Hematopoietic multipotent progenitor cell treated with erythropoietin and hydrocortisone succinate and interleukin-3 and kit ligand, for 6 days (in vitro differentiated cells): ENCODE measurements at places on chromosomes 6 and 20.

- DNase-seq: no peak
These were observed 411.7 kb downstream of the UTRN start for GRCh38 chr6:144696610-144697368.

DNA sequence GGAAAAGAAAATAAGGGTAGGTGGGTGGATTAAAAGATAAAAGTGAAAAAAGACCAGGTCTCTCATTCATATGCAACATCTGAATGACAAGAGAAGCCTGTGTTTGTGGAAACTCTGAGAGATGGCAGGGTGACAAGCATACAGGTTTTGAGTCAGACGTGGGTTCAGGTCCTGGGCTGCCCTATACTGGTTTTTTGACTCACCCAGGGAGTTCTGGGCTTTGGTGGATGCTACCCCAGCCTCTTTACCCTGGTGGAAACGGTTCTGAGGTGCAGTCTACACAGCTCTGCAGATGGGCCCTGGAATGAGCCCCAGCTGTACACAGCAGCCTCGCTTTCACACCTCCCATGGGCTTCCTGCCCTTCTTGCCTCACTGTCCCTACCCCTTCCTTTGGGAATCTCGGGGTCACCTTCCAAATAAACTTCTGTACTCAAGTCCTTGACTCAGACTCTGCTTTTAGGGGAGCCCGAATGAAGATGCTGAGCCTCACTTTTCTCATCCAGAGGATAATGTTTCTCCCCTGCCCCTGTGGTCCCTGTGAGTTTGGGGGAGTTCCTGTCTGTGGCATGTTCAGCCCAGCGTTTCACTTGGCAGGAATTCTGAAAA lies 77.7 kb upstream of the CLDN20 start:
- no peak for DNase-seq

- DNase-seq: no peak
These were observed 384.7 kb upstream of the ID4 start for GRCh38 chr6:19452495-19452894.

DNA sequence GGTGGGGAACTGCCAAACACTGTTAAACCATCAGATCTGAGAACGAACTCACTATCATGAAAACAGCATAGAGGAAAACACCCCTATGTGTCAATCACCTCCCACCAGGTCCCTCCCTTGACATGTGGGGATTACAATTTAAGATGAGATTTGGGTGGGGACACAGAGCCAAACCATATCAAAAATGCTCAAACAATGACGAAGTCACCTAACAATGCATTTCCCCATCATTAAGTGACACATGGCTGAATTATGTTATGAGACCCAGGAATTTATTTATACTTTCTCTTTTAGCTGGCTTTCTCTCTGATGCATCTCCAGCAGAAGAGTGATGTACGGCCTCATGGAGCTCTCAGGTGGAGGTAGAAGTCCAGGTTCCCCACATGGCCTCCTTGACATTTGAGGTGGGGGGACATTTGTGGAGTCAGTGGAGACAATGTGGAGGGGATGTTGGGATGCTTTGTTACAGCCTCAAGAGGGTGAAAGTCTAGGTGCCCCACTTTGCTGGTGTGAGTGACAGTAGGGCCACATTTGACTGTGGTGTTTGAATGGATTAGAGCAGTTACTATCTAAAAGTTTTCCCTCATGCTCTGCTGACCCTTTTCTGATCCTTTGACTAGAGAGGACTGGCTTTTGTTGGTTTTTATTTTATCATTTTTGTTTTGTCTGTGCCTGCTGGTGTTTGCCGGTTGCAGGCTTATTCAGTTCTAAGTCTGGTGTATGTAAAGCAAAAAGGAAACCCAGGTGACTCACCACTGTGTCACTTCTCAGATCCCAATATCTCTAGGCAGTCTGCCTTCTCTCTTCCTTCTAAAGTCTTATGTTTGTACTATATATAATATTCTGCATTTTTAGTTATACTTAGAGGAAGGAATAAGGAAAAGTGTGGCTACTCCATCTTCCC lies 18.5 kb upstream of the DCBLD1 start:
- no peak for DNase-seq

DNA sequence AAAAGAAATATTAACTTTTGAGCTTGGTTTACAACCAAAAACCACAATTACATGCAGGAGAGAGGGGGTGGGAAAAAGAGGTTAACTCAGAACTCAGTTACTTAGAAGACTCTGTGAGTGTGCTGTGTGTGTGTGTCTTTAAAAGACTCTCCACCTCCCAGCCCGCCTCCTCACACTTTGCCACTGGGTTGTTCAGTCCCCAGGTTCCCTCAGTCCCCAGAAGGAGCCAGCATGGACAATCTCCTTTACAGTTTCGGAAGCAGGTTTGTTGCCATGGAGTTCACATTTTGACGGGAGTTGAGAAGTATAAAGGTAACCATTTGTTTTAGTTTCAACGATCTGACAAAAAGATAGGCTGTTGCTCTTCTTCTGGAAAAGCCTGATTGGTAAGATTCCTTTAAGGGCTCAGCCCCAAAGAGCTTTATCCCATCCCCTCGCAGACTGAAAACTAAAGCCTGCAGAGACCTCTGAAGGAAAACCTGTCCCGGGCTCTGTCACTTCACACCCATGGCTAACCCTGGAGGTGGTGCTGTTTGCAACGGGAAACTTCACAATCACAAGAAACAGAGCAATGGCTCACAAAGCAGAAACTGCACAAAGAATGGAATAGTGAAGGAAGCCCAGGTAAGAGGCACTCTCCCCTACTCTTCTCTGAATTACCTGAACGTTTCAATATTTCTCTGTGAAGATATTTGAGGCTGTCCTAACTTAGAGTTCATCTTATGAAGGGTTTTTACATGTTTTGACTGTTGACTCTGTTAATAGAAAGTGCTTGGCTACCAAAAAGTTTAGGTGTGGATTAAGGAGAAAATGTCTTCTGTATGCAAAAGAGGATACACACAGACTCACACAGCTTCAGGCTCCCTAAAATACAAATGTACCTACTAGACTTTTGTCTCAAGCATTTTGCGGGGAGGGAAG lies at the start of gene SPTLC3:
SPTLC3 (plus strand) TSS at position 212 of the 921 bp plus-strand sequence; CDS start at position 508, 296 bp downstream.
- DNase-seq: peak; percentile 24

- DNase-seq: no peak
These were observed 31.6 kb downstream of the SRC start for GRCh38 chr20:37377346-37378081.

- no peak for DNase-seq
These were observed 38.6 kb upstream of the BHLHE23 start for GRCh38 chr20:63045401-63045800.

GRCh38 chr6:73732845-73733675 lies 37.1 kb downstream of the CD109 start:
- peak; percentile 87 for DNase-seq

- peak; percentile 14 for DNase-seq
These were observed 254.0 kb downstream of the DLL1 start for GRCh38 chr6:170036916-170037315.

- no peak for DNase-seq
These were observed 24.5 kb downstream of the TSHZ2 start for GRCh38 chr20:52996658-52997057.

DNA sequence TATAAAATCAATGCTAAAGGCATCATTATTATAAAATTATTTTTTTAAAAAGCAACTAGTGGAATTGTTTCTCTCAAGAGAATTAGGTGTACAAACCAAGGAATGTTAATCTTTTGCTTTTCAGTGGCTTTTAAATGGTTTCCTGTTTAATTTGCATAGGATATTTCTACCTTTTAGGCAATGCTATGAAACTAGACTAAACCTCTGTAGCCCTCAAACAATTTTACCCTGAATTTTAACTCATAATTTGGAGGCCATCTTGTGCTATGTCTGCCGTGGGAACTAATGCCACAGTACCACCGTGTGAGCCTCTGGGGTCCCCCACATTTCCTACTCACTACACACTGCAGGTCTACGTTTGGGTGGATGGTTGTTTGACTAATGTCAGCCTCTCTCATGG lies 20.6 kb downstream of the PHACTR2 start:
- DNase-seq: no peak

GRCh38 chr6:78829407-78829806 lies 37.9 kb upstream of the IRAK1BP1 start:
- DNase-seq: no peak

DNA sequence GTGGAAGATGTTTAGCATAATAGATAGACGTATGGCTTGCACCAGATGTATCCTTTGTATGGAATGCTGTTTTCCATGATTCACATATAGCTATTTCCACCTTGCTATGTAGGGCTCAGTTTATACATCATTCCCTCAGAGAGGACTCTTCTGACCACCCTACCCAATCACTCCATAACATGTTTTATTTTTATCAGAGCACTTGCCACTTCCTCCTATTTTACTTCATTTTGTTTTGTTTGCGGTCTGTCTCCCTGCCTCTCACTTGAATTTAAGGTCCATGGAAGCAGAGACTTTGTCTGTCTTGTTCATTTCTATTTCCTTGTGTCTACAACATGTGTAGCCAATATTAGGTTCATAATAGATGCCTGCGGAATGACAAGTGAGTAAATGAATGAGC lies 266.9 kb upstream of the CITED2 start:
- DNase-seq: peak; percentile 66

- no peak for DNase-seq
These were observed 11.5 kb downstream of the BPI start for GRCh38 chr20:38315290-38315966.

- DNase-seq: no peak
These were observed 2.7 kb upstream of the LEMD2 start for GRCh38 chr6:33791620-33792019.

DNA sequence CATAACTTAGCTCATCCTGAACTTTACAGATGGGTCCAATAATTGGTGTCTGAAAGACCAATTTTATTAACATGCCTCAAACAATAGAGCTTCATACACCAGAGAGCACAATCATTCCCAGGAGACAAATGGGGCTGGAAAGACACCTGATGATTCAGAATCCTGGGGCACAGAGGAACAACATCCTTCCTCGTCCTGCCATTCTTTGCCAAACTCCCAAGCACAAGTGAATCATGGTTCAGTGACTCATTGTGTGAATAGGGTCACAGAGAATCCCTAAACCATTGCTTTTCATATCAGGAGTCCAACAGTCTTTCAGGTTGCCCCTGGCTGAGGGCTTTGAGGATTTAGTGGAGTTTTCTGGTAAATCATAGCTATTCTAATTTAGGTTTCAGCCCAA lies 266.4 kb upstream of the BMP2 start:
- no peak for DNase-seq

DNA sequence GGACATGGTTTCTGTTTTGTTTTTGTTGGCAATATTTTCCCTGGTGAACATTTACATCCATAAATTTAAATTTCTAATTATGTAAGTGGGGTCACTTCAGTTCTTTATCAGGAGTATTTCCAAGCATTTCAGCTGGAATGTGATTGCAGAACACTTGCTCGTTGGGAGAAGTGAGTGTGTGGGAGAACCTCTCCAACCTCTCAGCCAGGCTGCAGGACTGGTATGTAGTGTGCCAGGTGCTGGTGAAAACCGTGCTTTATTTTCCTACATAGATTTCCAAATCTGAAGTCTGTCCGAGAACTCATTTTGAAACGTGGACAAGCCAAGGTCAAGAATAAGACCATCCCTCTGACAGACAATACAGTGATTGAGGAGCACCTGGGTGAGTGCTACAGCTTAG lies 6.3 kb downstream of the RPL7L1 start:
- DNase-seq: no peak

DNA sequence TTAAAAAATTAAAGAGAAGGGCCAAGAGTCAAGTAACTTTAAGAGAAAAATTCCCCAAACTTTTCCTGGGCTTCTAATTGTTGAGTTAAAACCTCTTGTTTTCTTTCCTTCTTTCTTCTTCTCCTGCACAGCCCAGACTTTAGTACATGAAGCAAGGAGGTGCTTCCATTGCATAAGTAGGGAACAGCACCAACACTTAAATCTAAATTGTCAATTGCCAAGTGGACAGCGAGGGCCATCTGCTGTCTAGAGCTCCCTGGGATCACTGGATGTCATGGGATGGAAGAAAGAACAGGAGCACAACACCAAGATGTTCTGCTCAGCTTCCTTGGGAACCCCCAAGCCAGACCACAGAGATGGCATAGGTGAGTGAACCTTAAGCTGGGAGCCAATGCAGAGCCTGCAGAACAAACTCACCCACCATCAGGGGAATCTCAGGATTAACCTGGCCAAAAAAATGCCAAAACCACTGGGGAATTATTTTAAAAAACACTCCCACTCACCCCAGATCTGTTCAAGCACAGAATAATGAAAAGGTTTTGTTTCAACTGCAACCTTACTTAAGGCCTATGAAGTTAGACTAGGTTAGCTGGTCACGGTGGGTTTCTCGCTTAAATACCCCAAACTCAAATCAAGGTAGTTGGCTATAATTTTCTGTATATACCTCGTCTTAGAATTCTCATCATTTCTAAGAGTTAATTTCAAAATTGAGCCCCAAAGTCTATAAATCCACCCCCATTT lies 67.8 kb downstream of the TNFRSF21 start:
- no peak for DNase-seq

- no peak for DNase-seq
These were observed 847.8 kb downstream of the QKI start for GRCh38 chr6:164262348-164262747.

- no peak for DNase-seq
These were observed 81.3 kb upstream of the SPTLC3 start for GRCh38 chr20:12927489-12927888.

DNA sequence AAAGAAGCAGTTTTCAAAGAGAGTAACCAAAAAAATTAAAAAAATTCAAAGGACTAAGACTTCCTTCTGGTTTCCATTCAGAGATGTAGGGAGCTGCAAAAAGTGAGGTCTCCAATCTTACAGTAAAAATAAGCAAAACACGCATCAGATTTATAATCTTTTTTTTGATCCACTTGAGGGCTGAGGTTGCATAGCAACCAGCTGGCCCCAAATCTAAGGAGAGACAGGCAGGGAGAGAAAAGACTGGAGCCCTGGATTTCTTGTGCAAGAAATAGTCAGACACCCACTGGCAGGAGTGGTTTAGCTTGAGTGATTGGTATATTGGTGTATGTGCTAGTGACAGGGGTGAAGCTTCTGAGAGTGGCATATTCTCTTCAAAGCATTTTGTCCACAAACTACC lies 135.9 kb upstream of the FUT9 start:
- no peak for DNase-seq

DNA sequence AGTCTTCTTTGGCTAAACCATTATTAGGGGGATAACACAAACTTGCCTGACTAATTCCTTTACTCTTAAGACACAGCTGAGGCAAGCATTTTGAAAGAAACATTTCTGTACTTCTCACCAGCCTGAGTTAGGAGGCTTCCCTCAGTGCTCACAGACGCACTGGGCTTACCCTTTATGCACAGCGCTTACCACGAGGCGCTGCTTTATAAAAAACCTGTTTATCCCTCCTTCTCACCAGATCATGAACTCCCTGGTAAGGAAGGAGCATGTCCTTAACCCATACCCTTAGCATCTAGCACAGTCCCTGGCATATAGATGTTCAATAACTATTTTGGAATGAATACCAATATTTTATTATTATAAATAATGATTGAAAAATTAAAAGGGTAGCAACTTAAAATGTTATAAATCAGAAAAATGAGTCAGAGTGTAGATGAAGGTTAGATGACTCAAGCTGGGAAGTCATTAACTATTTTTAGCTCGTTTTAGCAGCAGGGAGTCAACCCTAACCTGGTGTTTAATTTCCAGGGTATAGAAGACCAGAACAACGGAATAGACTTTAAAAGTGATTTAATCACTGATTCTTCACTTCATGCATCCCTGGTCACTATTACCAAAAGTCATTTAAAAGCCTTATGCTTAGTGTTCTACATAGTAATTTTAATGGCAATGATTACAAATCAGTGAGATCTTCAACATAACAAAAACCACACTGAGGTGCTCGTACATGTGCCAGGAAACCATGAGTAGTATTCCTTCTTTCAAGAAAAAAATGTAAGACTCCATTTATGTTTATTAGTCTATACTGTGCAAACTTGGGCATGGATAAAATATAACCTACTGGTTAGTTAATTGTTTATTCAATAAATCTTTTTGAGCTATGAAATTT lies 4.1 kb upstream of the TPD52L1 start:
- no peak for DNase-seq

GRCh38 chr20:62200491-62201172 lies 17.8 kb downstream of the MTG2 start:
- DNase-seq: no peak
